ENCODE measurements at places on chromosomes 12 and 14.

DNA sequence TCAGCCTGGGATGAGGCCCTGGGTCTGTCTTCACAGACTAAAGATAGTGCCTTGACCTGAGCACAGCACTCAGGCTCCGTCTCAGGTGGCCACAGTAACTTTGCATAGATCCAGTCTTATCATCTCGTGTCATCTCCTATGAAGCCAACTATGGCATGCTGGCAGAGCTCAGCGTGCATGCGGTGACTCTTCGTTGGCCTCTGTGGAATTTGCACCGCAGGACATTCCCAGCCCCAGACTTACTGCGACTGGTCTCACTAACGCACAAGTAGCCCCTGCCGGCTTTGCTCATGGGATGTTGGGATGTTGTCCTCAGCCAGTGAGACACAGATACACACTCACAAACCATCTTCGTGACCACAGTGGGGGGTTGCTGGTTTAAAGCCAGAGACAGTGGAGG is 199.6 kb downstream of the CHST11 start:
- no peak for DNase-seq

DNA sequence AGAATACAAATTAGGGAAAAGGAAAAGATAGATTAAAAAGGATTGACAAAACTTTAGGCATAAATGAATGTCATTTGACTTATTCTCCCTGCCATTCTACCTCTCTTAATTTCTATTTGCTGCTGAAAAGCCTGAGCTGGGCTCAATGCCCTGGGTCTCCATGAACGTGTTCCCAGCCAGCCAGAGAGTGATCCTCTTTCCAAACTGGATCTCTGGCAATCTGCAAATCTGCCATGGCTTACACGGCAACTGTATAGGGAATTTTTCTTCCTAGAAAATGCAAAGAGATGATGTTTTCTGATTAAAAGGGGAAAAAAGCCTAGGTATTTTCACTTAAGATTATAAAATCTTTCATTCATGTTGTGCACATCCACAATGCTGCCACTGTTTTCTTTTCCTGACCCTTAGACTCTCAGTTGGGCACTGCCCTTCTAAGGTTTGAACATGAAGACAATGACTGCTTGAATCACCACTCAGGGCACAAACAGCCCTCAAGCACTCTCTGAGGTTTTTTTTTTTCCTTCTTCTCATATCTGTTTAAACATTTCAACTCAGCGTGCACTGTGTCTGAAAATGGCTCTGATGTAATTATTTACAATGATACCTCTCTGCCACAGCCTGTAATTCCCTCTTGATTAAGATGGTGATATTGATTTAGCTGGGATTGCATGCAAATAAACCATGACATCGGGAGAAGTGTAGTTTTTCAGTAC is 60.3 kb downstream of the DACT1 start:
- DNase-seq = no peak

DNA sequence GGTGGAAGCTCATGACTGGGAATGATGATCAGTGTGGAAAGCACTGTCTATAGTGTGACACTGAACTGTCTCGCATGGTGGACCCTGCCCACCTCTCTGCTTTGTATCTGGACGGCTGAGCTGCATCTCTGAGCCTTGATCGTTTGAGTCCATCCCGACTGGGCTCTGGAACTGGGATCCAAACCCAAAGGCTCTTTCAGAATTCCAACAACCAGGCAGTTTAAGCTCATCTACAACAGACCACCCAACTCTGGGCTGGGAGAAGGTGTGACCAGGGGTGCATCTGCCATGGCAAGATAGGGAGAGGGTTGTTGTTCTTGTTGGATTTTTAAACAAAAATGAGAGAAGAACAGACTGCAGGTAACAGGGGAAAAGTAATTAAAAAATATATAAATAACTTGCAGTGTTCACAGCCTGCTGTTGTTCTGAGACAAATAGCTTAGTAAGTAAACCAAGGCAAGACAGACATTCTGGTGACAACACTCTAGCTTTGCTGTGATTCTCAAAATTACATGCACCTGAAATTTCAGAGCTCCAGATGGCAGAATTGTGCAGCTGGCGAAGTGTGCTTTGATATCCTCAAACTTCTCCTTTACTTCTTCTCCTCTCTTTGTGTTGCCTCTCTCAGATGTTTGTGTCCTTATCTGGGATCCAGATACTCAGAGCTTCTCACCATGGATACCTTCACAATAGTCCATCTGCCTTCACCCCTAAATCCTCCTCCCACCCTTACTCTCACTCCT is 209.6 kb downstream of the EMP1 start:
- DNase-seq = no peak

DNA sequence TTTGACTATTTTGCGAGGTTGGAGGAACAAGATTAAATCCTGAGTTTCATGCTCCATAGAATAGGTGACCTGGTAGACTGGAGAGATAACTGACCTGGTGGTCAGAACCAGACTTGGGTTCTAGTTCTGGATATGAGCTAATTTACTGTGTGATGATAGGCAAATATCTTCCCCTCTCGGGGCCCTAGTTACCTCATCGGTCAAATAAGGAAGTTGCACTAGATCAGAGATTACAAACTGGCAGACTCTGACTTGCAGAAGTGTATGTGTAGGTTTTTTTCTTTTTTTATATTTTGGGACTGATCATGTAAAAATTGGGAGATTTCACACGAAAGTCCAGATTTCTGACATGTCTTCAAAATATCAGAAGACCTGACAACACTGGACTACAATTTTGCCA is 37.0 kb downstream of the RPH3A start:
- DNase-seq = no peak

DNA sequence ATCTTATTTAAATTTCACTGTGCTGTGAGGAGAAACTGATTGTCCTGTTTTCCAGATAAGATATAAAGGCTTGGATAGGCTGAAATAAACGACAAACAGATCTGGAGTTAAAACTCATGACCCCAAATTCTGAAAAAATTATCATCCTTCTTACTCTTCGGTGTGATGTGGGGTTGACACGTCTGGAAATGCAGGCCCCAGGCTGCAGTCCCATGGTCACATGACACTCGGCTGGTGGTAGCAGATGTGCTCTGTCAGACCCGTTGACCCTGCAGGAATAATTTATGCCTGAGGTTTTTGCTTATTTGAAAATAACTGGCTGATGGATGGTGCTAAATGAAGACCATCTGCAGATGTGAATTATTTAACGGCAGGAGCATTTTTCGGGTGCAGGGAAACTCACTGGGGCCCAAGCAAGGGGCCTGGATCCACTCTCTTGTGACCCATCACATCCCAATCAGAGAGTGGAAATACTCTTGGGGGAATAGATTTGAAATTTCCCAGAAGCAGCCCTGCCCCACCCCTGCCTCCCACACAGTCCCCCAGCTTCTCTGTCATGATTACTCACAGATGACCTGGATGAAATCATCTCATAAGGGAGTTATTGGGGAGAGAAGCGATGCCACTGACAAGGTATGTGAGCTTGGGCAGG is 47.7 kb upstream of the CMKLR1 start:
- no peak for DNase-seq

DNA sequence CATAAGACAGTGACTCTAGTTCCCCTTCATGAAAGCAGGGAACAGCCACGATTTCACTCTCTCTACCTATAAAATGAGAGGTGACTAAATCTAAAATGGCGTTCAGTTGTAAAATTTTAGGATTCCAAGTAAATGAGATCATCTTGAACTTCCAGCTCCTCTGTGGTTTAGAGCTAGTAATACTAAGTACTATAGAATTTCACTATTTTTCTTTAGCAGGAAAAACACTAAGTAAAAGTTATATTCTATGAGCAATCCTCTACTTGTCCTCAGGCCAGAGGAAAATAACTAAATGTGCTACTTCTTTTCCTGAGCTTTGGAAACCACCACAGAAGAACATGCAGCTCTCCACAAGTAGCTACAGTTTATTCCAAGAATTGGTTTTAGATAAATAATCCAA is 55.6 kb downstream of the NIN start:
- peak; percentile 90 for DNase-seq

- DNase-seq = no peak
These were observed 133.6 kb upstream of the VRK1 start for GRCh38 chr14:96663491-96664067.

- DNase-seq = no peak
These were observed 2.7 kb downstream of the NAA25 start for GRCh38 chr12:112105891-112106290.

DNA sequence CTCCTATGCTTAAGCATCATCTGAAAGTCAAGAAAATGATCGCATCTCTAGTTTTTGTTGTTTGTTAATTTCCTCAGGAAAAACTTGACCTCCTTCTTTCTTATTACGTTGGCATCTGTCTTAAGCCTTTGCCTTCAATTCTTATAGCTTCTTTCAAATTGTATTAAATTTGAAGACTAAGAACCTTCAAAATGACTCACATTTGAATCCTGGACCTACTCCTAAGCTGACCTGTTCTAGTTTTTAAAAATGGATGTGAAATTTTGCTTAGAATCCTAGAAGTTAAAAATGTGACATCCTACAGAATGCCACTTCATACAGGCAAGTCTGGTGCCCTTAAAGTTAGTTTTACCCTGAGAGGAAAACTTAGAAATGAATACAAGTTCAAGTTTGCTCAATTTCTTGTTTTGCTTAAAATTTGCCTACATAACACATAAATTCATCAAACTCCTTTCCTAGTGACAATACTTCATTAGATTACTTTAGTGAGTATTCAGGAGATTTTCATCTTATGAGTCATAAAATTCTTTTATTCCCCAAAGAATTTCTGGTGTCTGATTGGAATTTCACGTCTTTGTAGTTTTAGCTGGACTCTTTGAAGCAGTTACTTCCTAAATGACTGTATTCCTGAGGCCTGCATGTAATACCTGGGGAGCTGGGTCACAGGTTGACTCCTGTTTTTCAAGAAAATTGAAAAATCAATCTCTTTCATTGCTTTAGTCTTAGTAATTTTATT is 152.3 kb downstream of the MSRB3 start:
- peak; percentile 76 for DNase-seq

GRCh38 chr12:68102163-68102562 is 57.4 kb downstream of the IFNG start:
- DNase-seq = no peak
